ENCODE measurements at places on chromosomes 16 and 17.

GRCh38 chr17:32880671-32881453 lies 3.9 kb upstream of the MYO1D start:
- no peak for DNase-seq

DNA sequence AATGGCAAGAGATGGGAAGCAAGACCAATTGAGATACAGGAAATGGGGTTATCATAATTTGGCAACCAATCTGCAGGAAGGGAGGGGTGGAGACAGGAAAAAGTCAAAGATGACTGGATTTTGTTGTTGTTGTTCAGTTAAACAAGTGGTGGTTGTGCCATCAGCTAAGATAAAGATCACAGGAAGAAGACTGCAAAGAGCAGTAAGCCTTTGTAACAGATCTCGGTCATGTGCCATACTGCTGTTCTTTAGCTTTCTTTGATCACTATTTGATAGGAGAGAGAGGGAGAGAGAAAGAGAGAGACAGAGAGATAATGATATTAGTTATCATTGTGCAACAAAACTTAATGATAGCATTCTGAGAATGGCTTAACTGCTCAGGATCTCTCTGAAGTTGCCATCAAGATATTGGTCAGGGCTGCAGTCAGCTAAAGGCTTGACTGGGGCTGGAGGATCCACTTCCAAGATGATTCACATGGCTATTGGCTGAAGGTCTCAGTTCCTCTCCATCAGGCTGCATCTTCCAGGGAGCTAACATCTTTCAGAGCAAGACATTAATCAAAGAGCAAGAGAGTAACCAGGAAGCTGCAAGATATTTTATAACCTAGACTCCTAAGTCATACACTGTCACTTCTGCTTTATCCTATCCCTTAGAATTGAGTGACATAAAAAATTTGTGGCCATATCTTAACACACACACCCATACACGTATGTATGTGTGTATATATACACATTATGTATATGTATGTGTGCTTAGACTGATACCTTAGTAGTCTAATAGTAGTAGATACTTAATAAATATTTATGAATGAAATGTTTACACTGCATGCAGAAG lies 405.0 kb downstream of the SHISA9 start:
- DNase-seq = no peak

- DNase-seq = no peak
Observed at GRCh38 chr16:58046054-58046881, 20.7 kb downstream of the MMP15 start.

GRCh38 chr16:4709481-4709880 lies 16.1 kb downstream of the NUDT16L1 start:
- no peak for DNase-seq

DNA sequence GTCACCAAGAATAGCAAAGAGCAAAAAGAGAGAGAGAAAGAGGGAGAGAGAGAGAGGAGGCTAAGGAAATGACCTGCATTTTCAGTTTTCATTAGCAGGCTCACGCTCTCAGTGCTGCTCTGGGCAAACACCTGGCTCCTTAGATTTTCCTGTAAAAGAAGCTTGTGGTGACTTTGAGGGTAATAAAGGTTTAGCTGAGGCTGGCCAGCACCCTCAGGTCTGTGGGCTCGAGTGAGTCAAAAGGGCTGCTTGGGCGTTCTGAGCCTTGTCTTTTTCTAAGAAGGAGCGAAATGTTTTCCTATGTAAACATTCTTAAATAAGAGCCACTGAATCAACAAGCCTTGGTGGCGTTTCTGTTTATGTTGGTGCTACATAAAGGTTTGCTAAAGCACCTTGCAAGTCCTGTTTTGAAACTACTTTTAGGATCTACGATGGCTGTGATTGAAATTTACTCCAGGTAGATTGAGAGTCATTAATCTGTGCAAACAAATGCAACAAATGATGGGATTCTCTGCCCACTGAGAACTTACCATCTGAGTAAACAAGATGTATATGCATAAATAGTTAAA lies 38.8 kb downstream of the SHISA6 start:
- DNase-seq = no peak

DNA sequence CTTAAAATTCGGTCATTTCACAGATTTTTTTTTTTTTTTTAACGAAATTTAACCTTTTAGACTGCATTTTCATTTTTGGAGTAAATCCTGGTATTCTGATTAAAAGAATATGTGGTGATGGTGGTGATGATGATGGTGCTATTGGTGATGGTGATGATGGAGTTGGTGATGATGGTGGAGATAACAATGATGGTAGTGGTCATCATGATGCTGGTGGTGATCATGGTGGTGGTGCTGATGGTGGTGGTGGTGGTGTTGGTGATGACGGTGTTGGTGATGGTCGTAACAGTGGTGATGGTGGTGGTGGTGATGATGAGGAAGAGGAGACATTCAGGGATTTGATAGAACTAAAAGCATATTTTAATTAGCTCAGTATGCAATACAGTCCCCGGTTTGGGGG lies 84.0 kb downstream of the TNRC6C start:
- DNase-seq = no peak

DNA sequence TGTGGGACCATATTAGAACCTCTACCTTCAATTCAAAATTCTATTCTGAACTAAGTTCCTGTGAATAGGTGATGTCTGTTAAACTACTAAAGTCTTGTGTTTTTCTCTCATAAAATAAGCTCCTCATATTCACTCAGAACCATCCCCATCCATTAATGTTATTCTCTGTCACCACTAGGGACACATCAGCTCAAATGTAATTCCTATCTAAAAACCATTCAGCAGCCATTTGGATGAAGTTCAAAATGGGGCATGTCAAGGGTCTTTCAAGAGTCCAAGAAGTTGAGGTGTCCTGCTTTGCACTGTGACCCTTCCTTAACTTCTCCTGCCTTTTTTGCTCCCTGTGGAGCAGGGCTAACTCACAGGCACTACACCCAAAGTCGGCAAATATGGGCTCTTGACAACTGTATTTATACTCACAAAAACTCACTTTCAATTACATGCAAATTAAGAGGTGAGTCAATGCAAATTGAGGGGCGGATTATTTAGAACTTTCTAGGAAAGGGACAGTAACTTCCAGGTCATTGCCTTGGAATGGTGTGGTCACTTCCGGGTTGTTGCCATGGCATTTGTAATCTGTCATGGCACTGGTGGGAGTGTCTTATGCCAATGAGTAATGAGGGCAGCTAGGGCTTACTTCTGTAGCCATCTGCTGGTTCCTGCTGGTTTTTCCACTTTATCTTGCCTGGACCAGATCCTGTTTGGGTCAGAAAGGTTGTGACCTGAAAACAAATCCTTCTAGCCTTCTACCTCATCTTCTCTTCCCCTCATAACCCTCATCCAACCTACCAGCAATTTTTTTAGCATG lies 128.2 kb upstream of the COX10 start:
- no peak for DNase-seq

DNA sequence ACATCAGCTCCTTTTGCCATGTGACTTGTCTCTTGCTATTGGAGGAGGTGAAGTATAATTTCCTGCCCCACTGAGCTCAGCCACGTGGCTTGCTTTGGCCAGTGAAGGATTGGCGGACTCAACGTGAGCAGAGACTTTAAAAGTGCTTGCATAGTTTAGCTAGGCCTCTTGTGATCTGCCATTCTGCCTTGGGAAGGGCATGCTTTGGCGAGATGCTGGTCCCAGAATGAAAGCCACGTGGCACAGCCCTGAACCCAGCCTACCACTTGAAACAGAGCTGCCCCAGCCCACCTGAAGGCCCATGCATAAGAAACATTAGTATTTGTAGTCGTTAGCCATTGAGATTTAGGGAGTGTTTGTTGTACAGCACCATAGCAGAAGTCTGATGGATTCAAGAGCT lies 148.2 kb downstream of the TMEM132E start:
- no peak for DNase-seq

GRCh38 chr16:78161023-78161729 lies 61.7 kb downstream of the WWOX start:
- no peak for DNase-seq

DNA sequence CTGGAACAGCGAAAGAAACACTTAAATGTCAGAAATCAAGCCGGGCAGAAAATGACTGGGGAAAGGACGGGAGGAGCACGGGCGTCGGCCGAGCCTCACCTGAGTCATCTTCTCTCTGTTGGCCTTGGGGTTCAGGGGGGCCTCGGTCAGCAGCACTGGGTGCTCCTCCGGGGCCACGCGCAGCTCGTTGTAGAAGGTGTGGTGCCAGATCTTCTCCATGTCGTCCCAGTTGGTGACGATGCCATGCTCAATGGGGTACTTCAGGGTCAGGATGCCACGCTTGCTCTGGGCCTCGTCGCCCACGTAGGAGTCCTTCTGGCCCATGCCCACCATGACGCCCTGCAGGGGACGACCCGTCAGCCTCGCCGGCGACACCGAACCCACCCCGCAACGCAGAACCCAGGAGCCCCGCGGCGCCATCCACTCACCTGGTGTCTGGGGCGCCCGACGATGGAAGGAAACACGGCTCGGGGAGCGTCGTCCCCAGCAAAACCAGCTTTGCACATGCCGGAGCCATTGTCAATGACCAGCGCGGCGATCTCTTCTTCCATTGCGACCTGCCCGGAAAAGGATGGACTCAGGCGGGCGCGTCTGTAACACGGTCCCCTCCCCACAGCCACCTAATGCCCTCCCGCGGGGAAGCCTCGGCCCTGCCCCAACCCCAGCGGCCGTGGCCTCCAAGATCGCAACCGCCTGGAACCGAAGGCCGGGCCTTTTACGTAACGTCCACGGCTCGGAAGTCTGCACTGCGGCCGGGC lies 616 bp downstream of the ACTG1 start:
- no peak for DNase-seq

DNA sequence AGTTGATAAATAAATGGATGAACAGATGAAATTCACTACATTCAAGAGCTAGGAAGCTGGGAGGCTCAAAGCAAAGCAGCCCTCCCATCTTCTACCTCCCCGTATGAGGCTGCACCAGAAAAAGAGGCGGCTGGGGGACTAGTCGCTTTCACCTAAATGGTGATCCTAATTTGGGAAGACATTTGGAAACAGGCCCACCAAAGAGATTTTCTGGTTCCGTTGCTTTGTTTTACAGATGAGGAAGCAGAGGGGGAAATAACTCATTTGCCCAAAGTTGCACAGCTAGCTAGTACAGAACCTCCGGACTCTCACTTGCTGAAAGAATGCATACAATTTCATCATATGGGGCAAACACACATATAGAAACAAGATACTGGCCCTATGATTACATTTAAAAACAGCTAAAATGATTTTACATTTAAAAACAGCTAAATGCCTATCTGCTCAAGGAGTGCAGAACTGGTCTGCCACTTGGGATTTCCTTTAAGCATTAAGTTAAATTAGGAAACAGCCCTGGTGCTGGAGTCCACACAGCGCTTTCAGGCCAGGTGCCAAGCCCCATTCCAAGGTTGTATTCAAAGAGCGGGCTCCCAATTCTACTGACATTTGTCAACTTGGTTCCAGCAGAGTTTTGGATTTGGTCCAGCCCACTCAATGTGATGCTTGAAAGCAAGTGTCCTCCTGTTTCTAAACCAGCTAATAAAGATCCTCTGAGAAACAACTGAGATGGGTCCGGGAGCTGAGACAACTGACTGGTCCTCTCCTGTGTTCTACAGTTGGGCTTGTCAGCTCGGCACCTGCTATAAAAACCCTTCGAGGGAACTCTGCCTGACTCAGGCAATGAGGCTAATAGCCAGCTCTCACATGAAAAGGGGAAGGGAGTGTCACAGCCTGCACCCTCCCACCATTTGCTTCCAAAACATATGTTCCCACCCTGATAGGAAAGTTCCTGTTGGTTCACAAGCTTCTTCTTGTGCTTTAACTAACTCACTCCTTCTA lies 11.7 kb downstream of the ERN1 start:
- no peak for DNase-seq

GRCh38 chr16:11232852-11233726 lies 22.9 kb downstream of the SOCS1 start:
- DNase-seq = no peak

DNA sequence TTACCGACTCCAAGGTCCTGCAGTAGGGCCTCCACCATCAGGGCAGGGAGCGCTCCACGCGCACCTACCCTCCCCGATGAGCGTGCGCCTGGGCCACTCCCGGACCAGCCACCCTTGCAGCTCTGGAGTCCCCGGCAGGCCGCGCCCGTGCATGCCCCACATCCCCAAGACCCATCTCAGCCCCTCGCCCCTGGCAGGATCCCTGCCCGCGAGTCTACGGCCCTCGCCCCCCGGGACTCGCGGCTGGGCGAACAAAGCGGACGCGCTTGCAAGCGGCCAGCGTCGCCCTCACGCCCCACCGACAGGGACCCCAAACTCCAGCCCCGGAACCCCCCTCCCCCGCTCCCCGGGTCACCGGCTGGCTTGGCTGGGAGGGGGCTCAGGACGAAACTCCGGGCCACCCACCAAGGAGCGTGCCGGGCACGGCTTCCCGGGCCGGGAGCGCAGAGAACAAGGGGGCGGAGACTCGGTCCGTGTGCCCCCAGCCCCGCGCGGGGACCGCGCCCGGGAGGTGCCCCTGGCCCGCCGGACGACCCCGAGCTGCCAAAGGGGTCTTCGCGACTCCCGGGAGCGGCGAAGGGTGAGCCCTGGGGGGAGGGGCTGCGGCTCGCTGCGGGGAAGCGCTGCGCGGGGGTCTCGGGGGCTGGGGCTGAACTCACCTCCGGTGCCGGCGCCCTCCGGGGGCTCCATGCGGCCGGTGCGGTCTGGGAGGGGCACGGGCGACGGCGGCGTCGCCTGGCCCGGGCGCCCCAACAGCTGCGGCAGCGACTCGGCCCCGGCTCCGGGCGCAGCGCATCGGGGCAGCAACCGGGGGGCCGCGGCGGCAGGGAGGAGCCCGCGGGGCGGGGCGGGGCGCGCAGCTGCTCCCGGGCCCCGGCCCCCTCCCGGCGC lies at the start of gene DBNDD1:
TSS of gene DBNDD1 (minus strand) at position 805 of the 891 bp plus-strand sequence. CDS start at position 690, 115 bp downstream.
- DNase-seq = no peak

DNA sequence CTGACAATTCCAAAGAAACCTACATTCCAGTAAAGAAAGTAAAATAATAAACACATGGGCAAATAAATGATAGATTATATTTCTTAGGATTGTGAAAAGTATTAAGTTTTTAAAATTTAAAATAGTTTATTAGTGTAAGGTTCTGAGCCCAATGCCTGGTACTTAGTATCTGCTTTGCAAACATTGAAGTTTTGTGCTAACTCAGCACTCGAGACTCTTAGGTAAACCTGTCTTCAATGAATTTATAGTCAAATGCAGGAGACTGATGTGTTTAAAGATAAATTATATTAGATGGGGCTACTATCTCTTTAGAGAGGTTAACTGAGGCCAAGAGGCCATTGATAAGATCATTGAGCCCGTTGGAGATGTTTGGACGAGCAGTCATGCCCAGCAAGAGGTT lies 138.3 kb upstream of the SALL1 start:
- no peak for DNase-seq

- no peak for DNase-seq
Observed at GRCh38 chr17:31564291-31564690, 172.8 kb downstream of the RAB11FIP4 start.

- no peak for DNase-seq
Observed at GRCh38 chr17:6712058-6712853, 913 bp downstream of the SLC13A5 start.

DNA sequence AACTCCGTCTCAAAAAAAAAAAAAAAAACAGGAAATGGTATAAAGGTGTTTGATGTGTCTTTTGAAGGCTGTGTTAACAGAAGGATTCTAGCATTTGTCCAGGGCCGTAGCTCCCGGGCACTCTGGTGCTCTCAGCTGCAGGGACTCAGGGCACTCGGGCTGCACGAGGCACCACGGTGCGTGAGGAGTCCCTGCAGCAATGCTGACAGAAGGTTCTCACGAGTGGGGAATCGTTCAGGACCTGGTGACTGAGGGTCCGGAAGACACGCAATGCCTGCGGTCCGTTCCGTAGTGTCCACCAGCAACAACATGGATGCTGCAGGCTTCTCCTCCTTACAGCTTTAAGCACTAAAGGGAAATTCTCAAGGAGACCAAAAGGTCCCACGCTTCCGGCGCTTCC lies 12.6 kb upstream of the FAAP100 start:
- DNase-seq = no peak
